ENCODE measurements at places on chromosomes 3 and 15.
A peak's percentile ranks its signal among the peaks of the same experiment; 100 is the strongest.

- DNase-seq: no peak
Measured at GRCh38 chr3:126893651-126894050, 89.3 kb upstream of the PLXNA1 start.

DNA sequence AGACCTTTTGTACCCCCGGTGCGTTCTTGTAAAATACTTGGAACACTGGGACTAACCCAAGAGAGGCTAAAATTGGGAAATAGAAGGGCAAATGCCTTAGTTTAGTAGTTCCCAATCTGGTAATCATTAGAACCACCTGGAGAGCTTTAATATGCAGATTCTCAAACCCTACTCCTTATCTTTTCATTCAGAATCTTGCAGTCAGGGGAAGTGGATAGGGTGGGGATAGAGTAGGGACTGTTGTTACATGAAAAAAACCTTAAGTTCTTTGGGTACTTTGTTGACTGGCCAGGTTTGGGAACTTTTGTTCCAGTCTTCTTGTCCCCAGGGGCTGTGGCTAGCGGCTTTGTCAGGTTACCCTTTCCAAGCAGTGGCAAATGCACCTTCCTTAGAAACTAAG is 15.9 kb downstream of the MAPKBP1 start:
- no peak for DNase-seq

DNA sequence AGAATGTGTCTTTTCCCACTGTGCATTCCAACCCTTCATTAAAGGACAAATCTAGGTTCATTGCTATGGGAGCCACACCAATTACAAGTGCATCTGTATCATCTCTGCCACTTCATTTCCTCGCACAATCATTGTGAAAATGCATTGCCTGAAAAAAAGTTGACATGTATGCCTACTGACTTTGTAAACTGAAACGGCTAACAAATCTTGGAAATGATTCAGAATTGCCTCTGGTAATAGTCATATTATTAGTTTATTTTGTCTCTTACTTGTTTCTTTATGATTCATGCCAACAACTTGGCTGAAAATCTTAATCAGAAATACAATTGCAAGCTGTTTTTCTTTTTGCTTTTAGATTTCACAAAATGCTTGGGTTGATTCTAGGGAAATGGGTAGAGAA is 497.1 kb downstream of the ZIC1 start:
- no peak for DNase-seq

GRCh38 chr3:141425523-141426233 is 57.4 kb downstream of the ZBTB38 start:
- no peak for DNase-seq

DNA sequence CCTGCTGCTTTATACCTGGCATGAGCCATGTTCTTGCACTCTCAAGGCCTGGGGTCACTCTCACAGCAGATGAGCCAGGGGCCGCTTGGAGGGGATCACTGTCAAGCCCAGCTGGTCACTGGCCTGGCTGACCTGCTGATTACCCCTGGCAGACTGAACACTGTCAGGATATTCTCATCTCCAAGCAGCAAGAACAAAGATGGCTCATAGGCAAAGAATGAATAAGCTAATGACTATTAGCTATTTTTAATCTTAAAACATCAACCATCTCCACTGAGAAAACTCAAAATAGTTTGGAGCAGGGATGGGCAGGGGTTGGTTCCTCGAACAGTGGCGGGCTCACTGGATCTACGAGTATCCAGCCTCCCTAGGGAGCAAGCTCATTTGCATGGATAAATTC is 64.4 kb upstream of the ACAN start:
- no peak for DNase-seq

DNA sequence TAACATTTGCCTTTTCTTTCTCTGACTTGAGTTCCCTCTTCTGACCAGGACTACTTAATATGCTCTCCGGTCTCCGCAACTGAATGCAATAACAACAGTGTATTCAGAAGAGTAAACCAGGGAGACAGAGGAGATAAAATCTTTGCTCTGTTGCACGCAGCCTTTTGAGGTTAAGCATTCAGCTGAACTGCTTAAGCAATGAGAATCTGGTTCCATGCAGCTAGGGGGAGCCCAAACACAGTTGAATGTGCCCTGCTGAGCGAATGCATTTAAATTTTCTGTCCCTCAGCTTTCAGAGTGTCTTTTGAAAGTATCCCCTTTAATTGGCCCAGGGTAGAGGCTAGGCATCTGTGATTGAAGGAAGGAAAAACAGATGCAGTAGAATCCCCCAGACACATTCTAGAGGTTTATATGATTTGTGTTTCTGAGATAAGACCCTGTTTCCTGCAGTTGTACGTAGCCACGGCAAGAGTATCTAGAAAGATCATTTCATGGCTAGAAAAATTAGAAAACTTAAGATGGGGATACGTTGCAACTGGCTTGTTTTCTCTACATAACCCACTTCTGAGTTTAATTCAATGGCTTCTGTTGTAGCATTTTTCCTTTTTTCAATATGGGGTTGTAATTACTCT is 309.6 kb downstream of the TUSC7 start:
- no peak for DNase-seq

GRCh38 chr15:84982301-84982920 is 755 bp downstream of the PDE8A start:
- DNase-seq: no peak

DNA sequence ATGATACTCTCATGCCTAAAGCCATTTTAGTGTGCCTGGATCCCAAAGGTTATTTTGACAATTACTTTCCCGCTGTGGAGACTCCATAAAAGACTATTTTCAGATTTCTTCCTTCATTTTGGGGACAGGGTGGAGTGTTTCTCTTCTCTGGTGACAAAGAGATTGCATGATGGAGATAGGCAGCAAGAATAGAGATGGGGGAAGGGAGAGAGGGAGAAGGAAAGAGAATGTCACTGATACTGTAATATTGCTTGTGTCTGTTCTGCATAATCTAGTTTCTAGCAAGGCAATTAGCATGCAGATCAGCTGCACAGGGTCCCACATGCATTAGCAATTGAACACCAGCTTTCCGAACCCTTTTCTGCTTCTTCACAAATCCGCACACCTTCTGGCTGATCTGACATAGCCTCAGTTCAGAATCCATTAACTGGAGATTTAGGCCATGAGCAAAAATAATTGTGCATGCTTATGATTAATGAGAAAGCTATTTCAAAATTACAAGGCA is 222.4 kb downstream of the OXSM start:
- no peak for DNase-seq

- no peak for DNase-seq
Measured at GRCh38 chr3:28250999-28251398, 9.6 kb downstream of the CMC1 start.

DNA sequence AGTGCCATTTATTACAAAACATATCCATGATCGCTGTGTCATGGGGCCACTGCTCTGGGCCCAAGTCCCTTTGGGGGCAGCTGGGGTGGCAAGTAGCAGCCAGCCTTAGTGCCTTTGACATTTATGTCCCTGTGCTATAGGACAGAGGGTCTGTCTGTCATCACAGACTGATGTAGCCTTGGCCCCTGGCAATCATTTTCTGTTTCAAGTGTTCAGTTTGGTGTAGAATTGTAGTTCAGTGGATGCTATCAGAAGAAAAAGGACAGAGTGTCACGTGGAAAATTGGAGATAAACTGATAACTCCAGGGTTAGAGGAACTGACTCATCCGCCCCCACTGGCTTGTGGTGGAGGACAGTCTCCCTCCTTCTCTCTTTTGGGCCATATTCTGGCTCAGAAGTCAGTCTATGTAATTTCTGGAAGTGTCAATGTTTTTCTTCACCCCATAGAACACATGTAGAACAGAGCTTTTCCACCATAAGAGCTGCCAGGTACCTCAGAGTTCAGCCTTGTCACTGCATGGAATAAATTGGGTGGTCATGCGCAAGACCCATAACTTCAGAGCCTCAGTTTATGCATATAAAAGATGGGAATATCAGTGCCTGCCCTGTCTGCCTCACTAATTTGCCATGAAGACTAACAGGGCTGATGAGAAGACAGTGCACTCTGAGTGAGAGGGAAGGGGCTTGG is 4.5 kb upstream of the MRPS22 start:
- peak; percentile 7 for DNase-seq

DNA sequence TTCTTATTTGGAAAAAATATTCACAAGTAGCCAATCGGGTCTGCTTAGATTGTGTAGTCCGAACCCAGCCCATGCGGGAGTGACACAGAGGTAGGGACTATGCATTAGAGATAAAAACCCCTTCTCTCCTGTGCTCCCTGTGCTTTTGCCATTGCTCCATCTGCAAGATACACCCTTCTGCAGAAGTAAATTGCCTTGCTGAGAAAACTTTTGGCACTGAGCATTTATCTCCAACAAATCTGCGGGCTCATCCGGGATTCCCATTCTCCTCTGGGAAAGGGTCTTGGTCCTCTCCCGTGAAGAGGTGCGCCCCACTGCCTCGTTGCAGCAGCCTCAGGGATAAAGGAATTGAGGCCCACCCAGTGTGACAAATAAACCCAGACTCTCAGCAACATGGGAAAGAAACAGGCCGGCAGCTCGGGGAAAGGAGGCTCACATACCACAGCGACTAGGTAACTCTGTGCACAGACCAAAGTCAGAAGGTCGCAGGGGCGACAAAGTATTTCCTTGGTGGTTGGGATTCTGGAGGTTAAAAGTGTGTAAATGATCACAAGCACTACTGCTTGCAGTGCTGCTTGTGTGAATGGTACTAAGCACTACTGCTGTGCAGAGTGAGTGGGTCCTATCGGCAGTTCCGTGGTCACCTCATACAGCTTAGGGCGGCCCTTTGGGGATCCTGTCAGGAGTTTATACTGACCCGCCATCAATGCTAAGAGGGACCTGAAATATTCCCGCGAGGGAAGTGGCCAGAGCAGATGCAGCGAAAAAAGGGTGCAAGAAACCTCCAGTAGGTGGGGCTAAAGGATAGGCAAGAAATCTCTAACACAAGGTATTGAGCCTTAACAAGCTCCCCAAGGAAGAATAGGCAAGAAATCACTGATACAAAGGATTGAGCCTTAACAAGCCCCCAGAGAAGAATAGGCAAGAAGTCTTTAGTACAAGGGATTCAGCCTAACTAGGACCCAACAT is 54.3 kb downstream of the GSK3B start:
- no peak for DNase-seq

DNA sequence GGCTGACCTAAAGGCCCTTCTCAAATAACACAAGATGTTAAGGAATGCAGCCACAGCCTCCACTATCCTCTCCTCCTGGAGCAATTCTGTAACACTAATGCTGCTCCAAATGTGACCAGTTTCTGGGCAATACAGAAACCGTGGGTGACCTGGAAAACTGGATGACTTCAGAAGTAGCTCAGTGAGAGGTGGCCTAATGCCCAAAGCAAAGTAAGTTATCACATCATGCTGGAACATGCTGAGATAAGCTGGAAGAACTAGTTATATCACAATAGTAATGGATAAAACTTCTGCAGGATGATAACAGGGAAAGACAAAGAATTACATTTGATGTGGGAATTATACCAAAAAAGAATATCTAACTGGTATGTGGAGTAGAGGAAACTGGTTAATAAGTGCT is 72.0 kb downstream of the DHX30 start:
- no peak for DNase-seq

- DNase-seq: no peak
Measured at GRCh38 chr15:98776607-98777281, 128.4 kb downstream of the IGF1R start.

GRCh38 chr3:10992943-10993728 is 588 bp downstream of the SLC6A1 start:
- DNase-seq: no peak

GRCh38 chr3:133692759-133693158 is 31.0 kb upstream of the TOPBP1 start:
- no peak for DNase-seq

- no peak for DNase-seq
Measured at GRCh38 chr3:4824926-4825325, 154.3 kb upstream of the BHLHE40 start.

DNA sequence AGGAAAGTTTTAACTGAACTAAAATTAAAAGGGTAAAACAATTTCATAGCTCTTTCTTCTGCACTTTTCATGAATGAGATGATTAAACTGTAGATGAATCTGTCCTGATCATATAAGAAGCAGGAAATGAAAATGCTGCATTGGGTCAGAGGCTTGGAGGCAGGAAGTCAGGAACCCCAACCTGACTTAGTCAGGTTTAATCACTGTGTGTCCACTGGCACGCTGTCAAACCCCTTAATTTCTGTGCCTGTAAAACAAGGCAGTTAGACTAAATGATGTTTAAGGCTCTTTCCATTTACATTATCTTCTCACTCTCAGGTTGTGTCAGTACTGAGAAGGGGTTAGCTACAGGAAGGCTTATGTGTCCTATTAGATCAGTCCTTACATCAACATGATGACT is 193.3 kb upstream of the TTC14 start:
- DNase-seq: no peak

- no peak for DNase-seq
Measured at GRCh38 chr3:108511490-108511889, 1.1 kb upstream of the MYH15 start.

DNA sequence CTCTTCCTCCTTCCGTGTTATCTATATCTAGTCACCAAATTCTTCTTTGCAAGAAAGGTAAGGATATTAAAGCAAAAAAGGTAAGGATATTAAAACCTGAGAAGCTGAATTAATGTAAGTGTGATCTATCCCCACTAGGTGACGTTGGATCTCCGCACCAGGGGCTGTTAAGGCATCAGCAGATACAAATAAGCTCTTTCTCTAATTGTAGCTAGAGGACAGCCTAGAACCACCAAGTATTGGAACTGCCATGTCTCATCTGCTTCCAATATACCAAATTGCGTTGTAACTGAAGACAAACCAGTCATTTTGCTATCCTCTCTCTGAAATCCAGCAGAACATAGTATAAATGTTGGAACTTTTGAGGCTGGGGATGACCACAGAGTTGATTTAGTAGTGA is 471.2 kb upstream of the TGFBR2 start:
- no peak for DNase-seq

GRCh38 chr3:172129850-172130716 is 90.7 kb downstream of the FNDC3B start:
- DNase-seq: peak; percentile 96

DNA sequence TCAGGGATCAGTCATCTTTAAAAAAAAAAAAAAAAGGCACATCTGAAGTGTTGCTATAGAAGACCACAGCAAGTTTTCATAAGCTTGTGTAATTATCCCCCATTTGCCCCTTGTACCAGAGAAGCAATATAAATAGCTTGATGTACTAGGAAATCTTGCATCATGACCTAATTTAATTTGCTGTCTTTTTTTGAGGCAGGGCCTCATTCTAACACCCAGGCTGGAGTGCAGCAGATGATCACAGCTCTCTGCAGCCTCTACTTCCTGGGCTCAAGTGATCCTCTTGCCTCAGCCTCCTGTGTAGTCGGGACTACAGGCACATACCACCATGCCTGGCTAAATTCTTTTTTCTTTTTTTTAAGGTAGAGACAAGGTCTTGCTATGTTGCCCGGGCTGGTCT is 88.7 kb downstream of the ARIH1 start:
- no peak for DNase-seq

DNA sequence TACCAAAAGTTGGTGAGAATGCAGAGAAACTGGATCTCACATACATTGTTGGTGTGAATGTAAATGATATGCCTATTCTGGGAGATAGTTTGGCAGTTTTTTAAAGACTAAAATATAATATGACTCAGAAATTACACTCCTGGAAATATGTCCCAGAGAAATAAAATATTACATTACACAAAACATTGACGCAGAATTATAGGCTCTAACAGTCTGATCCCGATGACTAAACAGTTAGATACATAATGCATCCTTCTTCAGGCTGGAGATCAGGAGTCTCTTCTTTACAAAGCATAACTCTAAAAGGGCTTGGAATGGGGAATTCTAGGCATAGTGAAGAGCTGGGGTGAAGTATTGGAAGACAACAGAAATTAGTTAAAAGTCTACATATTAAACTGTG is 586.2 kb upstream of the NECTIN3 start:
- DNase-seq: no peak

Measured in SIG-M5 (cell line).